ENCODE measurements at places on chromosomes 1 and 21.

GRCh38 chr21:25577424-25578055 is 29.7 kb downstream of the MRPL39 start:
- DNase-seq: no peak

- no peak for DNase-seq
Observed at GRCh38 chr1:78170859-78171258, 125.1 kb downstream of the GIPC2 start.

- no peak for DNase-seq
Observed at GRCh38 chr1:20114021-20114648, 5.2 kb downstream of the PLA2G2D start.

DNA sequence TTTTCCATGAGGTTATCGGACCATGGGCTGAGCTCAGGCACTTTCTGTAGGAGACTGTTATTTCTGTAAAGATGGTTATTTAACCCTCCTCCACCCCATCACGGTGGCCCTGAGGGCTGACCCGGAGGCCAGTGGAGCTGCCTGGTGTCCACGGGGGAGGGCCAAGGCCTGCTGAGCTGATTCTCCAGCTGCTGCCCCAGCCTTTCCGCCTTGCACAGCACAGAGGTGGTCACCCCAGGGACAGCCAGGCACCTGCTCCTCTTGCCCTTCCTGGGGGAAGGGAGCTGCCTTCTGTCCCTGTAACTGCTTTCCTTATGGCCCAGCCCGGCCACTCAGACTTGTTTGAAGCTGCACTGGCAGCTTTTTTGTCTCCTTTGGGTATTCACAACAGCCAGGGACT is 2.6 kb upstream of the CCDC28B start:
- no peak for DNase-seq

DNA sequence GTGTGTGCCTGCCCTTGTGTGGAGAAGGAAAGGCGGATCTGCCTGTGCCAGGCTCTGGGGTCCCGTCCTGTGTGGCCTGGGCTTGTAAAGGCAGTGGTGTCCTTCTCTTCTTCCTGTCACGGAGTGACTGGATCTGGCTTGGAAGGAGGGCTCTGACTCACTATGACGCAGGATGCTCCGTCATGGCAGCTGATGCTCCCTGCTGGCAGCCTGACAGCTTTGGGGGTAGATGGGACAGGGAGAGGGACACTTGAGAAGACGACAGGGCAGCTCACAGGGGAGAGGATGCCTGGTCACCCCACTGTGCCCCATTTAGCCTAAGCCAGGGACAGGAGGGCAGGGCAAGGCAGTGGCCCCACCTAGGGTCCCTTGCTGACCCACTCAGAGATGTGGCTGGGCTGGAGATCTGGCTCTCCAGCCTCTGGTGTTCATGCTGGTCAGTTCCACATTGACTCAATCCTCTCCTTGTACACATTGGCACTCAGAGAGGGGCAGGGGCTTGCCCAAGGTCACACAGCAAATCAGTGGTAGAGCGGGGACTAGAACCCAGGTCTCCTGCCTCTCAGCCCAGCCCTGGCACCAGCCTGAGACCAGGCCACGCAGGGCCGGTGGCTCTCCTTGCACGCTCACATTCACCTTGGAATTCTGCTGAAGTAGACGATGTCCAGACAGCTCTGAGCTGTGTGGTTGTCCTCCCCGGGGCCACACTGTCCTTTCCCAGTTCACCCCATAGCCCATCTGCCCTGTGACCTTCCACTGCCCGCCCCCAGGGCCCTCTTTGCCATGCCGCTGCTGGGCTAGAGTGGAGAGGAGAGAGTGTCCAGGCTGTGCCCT is 2.8 kb upstream of the FAM131C start:
- DNase-seq: no peak

- DNase-seq: no peak
Observed at GRCh38 chr1:202282596-202283283, 59.0 kb downstream of the UBE2T start.

- DNase-seq: no peak
Observed at GRCh38 chr1:9909234-9910046, 629 bp downstream of the CTNNBIP1 start.

GRCh38 chr1:64041371-64042131 is 161.9 kb upstream of the UBE2U start:
- DNase-seq: no peak

DNA sequence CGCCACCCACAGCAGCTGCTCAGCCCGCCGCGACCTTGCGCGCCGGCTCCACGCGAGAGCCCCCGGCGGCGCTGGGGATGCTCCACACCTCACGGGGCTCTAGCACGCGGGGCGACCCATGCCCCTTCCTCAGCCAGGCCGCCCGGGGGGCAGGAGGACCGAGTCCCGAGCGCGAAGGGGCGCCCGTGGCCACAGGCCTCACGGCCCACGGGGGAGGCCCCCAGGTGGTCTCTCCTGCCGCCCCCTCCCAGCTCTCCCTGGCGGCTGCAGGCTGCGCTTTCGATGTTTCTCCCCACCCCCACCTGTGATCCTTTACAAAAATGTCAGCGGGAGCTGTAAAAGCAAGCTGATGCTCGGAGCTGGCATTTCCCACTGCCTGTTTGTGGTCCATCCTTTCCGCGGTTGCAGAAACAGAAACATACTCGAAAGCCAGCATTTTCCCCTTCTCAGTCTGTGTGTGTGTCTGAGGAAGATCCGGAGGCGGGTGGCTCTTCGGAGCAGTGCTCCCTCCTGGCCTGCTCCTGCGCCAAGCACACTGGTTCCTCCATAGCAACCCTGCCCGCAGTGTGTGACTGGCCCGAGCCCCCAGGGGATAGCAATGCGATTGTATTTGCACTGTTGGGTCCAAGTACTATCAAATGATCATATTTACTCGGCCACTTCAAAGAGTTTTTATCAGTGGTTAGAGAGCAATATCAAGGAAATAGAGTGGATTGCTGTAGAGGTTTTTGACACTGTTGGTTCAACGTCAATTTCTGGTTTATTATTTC is 2.1 kb downstream of the KIF26B start:
- DNase-seq: no peak

DNA sequence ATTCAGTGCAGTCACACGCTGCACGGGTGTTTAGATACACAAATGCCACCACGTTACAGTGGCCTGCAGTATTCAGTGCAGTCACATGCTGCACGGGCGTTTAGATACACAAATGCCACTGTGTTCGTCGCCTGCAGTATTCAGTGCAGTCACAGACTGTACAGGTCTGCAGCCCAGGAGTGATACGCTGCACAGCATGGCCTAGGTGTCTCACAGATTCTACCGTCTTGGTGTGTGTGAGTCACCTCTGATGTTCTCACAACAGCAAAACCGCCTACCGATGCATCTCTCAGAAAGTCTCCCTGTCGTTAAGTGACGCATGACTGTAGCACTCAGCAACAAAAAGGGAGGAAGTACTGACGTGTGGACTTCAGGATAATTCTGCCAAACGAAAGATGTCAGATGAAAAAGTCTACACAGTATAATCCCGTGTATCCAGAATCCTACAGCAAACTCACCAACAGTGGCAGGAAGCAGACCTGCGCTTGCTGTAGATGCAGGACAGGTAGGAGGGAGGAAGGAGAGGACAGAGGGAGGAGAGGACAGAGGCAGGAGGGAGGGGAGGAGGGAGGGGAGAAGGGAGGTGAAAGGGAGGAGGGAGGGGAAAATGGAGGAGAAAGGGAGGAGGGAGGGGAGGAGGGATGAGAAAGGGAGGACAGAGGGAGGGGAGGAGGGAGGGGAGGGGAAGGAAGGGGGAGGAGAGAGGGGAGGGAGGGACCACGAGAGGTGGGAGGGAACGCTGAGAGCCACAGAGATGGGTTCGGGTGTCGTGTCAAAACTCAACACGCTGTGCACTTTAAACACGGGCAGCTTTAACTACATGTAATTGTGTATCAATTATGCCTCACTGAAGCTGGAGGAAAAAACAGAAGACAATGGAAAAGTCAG is 36.3 kb upstream of the PCBP3 start:
- DNase-seq: no peak

- DNase-seq: no peak
Observed at GRCh38 chr1:111733992-111734341, 5.2 kb downstream of the INKA2 start.

- DNase-seq: no peak
Observed at GRCh38 chr1:17795836-17796645, 40.9 kb downstream of the ACTL8 start.

DNA sequence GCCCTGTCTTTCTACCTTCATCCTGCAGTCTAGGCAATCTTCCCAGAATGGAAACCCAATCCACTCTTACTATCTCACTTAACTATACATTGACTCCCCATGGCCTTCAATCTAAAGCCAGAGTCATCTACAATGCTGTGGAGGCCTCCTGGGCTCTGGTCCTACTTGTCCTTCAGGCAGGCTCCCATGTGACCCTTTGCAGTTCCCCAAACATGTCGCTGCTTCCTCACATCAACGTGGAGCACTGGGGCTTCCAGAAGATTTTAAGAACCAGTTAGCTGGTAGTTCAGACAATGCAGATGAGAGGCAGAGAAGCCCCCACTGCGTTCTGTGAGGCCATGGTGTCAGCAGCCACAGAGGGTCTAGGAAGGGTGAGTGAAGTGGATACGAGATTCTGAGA is 18.6 kb downstream of the LYPD8 start:
- DNase-seq: no peak

DNA sequence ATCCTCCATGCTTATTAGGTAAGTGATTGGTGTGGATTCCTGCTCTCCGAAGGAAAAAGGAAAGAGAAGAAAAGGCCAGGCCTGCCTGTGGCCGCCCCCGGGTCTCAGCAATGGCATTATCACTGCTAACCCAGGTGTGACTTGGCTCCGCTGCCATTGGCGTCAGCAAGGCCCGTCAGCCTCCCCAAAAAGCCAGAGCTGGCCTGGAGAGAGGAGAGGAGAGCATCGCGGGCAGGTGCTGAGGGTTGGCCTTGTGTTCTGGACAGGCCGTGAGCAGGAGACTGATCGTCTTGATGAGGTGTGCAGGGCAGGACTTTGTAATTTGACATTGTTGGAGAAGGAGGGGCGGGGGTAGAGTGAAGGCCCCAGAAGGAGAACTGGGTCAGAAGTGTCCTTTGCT is 186.4 kb downstream of the CAMTA1 start:
- DNase-seq: no peak

DNA sequence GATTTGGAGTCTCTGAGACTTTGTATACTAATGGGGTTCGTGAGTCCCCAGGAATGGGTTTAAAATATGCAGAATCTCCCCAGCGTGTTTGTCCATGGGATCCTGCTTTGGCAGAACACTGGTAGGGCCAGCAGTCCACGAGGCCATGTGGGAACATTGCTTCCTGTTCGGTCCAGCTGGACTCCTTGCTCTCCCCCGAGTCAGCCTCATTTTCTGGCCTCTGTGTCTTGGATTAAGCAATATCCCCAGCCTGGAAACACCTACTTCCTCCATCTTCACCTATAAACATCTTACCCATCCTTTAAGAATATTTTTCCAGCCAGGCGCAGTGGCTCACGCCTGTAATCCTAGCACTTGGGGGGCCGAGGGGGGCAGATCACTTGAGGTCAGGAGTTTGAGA is 142.4 kb downstream of the NAV1 start:
- no peak for DNase-seq

- DNase-seq: no peak
Observed at GRCh38 chr1:66333466-66334199, 200.3 kb upstream of the SGIP1 start.

DNA sequence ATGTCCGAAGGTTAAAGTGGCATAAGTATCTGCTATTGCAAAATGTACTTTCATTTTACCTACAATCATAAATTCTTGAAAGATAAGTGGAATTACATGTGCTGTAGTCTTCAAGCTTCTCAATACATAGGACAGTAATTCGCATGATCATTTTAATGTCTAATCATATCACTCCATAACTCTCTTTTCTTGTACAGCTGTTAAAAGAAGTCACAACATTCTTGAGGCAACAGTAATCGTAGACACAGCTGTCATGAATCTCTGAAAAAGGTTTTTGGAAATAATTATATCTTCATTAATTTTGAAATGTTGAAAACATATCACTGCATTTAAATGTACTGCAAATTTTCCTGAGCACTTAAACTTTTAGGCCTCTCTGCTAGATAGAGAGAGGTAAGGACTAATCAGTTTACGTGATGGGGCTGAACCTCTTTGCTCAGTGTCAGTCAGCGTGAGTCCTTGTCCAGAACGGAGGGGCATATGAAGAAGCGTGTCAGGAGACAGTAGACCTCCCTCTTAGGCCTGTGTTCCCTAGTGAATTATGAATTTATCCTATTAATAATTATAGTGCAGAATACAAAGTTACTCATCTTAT is 133.4 kb downstream of the NEK7 start:
- no peak for DNase-seq

- DNase-seq: no peak
Observed at GRCh38 chr1:97042551-97042950, 321.0 kb downstream of the PTBP2 start.

GRCh38 chr1:5271264-5271663 is 616.9 kb downstream of the AJAP1 start:
- no peak for DNase-seq

DNA sequence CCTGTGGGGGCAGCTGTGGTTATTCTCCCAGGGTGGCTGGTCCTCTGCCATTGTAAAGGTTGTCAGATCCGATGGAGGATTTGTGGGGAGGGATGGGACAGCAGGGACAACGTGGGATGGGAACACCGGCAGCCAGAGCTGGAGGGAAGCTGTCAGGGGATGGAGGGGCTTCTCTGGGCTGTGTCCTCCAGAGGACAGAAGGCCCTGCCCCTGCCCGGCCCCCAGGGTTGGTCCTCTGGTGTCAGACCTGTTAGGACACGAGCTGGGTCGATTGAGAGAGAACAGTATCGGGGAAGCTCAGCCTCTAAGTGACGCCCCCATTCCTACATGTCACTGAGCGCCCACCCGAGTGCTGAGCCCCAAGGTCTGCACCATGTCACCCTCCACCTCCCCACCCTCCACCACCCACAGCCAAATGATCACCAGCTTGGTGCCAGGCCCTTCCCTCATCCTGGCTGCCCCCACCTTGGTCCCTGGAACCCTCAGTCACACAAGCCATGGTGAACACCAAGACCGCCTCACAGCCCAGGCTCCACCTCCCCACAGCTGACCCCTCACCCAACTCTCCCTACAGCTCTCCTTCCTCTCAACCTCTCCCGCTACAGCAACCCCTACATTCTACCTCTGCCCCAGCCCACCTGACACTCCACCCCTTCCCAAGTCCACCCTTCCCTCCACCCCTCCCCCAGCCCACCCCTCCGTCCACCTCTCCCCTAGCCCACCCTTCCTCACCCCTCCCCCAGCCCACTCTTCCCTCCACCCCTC is 244.4 kb downstream of the MATN1 start:
- DNase-seq: no peak

- no peak for DNase-seq
Observed at GRCh38 chr21:17578162-17578561, 34.5 kb downstream of the BTG3 start.

DNA sequence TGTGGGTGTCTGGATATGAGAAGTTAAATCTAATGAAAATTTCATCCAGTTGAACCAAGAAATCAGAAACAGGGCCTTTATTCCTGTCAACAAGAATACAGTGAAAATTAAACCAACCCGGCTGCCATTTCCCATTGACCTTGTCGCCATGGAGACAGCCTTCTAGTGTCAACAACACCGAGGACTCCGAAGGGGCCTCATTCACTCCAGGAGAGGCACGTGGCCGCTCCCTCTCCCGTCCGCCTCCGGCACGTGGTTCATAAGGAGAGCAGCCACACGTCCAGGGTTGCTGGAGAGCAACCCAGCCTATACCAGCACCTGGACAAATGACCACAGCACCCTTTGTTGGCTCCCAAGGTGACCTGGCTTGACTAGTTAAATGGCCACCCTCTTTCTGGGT is 120.3 kb upstream of the VAMP3 start:
- DNase-seq: no peak
